ENCODE measurements at places on chromosomes 5 and 9.

DNA sequence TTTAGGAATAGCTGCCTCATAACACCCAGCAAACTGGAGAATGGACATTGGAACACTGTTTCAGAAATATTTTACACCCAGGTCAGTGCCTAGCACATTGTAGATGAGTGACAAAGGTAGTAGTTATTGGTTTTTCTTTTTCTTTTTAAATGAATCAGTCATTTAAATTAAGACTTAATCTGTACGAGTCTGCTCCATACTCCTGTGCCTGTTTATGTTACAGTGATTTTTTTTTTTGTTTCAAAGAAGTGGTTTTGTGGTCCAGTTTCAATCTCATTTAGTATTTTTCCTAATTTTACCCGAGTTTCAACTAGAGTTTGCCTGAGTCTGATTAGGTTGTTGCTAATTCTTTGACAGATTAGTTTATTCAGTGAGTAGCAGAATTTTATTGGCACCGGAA lies 16.2 kb downstream of the LMNB1 start:
- no peak for DNase-seq

DNA sequence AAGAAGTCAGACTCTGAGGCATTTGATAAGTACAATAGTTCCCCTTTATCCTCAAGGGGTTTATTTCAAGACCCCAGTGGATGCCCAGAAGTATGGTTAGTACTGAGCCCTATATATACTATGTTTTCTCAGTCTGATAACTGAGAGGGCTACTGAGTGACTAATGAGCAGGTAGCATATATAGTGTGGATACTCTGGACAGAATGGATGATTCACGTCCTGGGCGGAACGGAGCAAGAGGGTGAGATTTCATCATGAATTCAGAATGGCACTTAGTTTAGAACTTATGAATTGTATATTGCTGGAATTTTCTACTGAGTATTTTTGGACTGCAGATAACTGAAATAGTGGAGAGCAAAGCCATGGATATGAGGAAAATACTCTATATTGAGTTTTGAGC lies 457.6 kb downstream of the PLK2 start:
- no peak for DNase-seq

- no peak for DNase-seq
Observed at GRCh38 chr9:16179566-16179965, 626.7 kb downstream of the CCDC171 start.

- DNase-seq: no peak
Observed at GRCh38 chr9:101388507-101388993, 3.7 kb upstream of the BAAT start.

DNA sequence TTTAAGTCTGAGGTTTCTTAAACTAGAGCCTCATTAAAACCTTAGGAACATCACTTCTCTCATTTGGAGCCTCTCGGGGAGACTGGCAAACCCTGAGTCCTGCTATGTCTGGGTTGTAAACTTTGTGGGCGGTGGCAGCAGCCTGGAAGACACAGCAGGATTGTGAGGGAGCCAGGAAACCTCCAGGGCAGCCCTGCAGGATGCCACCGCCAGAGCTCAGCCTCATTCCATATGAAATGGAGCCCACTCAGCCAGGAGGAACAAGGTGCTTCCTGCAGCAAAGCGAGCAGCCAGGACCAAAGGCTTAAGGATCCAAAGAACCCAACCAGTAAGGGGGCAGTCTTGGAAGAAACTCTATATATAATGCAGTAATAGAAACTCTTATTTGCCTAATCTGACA lies 37.9 kb upstream of the IDNK start:
- DNase-seq: no peak

- DNase-seq: no peak
Observed at GRCh38 chr5:134523543-134524271, 1.8 kb upstream of the JADE2 start.

DNA sequence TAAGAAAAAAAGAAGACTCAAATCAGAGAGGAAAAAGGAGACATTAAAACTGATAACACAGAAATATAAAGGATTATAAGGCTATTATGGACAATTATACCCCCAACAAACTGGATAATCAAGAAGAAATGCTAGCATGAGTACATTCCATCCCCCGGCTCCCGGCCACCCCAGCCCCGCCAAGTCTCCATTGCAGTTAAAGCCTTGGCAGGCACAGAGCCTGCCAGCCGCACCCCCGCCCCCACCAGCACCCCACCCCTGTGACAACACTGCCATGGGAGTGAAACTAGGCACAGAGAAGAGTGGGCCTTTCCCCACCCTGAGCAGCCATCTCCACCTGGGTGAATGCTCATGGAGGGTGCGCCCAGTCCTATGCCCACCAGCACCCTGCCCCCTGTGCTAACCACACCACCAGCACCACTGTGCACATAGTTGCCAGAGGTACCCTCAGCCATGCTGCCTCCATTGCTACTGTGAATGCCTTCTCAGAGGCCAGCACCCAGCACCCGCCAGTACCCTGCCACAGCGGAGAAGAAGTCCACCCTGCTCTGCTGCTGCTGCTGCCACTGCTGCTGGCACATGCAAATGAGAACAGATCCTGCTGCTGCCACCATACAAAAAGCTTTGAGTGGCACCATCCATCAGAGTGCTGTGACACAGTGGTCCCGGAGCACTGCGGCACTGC lies 117.0 kb downstream of the CSNK1G3 start:
- DNase-seq: no peak

DNA sequence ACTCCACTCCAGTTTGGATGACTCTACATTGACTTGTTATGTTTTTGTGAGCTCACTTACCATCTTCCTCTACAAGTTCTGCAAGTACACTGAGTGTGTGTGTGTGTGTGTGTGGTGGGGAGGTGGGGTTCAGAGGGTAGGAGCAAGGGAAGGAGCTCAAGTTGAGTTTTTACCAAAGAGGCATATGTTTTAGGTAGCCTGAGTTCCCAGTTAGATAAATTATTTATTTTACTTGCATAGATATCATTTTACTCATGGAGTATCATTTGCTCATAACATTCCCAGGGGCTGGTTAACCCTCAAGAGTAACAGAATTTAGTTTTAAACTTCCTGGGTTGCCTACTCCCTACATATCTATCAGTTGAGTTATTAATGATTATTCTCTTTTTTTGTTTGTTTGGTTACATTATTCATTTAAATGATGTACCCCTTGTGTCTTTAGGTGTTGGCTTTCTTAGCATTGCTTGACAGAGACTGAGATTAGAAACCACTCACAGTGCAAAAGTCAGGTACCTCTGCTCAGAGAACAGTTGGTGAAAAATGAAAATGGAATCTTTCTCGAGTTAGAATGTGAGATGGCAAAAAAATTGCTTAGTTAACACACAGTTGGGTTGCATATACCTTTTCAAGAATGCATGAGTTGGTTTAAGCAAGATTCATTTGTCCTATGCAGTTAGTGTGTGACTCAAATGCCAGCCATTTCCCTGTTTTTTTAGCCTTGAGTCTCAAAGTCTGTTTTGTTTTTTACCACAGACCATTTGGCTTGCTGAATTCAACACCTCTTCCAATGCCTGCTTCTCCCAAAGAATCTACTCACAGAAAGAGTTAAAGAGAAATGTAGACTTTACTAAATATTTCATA lies 29.2 kb downstream of the TNFSF8 start:
- no peak for DNase-seq

GRCh38 chr5:36312953-36313672 lies 11.4 kb upstream of the RANBP3L start:
- DNase-seq: no peak

GRCh38 chr5:94240134-94240533 lies 378.3 kb downstream of the KIAA0825 start:
- DNase-seq: no peak

GRCh38 chr5:142540922-142541422 lies 144.9 kb downstream of the FGF1 start:
- DNase-seq: no peak

- no peak for DNase-seq
Observed at GRCh38 chr5:172361566-172362238, 78.1 kb upstream of the UBTD2 start.

- no peak for DNase-seq
Observed at GRCh38 chr5:177452688-177453638, 6.3 kb downstream of the PRR7 start.

DNA sequence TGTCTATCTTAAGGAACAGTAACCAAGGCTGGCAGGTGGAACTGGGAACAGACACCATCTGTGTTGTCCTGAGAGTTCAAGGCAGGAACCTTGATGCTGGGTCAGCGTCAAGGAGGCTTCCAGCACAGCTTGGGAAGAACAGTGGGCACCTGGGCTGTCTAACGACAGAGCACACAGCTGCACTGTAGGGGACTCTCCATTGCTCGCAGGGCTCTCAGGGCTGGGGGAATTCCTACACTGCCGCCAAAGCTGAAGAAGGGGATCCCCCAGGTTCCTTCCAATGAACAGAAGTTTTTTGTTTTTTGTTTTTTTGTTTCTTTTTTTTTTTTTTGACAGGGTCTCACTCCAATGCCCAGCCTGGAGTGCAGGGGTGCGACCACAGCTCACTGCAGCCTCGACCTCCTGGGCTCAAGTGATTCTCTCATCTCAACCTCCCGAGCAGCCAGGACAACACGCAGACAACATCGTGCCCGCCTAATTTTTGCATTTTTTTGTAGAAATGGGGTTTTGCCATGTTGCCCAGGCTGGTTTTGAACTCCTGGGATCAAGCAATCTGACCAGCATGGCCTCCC lies 81.9 kb downstream of the PTPN3 start:
- no peak for DNase-seq

DNA sequence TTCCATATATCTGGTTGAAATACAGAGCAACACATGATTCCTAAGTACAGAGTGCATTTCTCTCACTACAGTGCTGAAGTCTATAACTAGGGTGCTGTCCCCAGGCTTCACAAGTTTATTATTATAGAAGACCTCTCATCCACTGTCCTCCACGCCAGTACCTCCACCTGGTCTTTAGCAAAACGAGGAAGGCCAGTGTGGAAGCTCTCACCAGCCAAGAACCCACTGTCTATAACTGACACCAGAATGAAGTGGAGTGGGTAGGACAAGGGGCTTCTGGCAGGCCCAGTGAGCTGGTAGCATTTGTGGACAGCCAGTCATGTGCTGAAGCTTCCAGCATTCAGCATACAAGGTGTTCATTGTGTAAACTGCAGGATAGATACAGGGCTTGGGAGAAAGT lies 430.7 kb downstream of the GADD45G start:
- no peak for DNase-seq

DNA sequence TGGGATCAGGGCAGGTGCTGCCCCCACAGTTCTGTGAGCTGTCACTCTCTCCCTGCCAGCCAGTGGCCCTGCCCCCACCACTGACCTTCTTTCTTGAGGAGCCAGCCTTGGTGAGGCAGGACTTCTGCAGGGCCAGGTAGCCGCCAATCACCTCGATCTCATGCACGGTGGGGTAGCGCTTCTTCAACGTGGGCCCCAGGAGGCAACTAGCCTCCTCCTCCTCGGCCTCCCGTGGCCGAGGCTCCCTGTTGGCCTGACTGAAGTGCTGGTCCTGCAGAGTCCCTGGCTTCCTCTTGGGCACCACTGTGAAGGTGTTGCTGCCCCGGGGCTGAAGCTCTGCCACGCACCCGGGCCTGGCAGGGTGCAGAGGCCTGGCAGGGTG lies 1.6 kb downstream of the TPRN start:
- no peak for DNase-seq

DNA sequence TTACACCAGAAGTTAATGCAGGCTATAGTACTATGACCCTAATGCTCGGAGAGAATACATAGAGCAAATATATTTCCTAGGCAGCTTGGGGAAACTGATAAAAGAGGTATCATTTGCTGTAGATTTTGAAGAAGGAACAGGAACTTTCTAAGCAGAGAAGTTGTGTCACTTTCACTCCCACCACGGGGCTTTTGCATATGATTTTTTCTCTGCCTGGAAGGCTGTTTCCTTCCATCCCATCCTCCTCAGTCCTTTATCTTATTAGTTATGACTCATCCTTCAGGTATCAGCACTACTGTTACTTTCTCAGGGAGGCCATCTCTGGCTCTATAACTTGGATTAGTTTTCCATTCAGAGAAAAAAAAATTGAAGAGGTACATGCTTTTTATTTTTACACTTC lies 2006.1 kb upstream of the WWC1 start:
- DNase-seq: no peak

- DNase-seq: no peak
Observed at GRCh38 chr5:154826-155225, 36.5 kb upstream of the LRRC14B start.

DNA sequence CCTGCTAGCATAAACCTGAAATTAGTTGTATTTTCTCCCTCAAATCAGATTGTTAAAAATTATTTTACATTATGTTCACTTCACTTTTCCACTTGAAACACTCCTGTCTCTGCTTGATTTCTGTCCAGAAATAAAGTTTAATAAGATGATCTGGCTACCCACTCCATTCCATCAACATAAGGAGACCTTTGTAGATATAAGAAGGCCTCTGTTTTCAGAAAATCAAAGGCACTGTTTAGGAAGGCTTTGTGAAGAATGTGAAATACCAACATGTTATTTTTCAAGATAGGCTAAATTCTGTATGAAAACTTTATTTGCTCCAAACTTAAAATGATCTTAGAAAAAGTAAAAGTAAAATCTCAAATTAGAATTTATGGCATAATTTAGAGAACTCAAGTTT lies 15.1 kb downstream of the RHOBTB3 start:
- DNase-seq: no peak

GRCh38 chr5:164941132-164941531 lies 1435.7 kb downstream of the MAT2B start:
- no peak for DNase-seq

- DNase-seq: no peak
Observed at GRCh38 chr9:107039542-107039941, 176.6 kb downstream of the ZNF462 start.

GRCh38 chr9:94472806-94473360 lies 82.0 kb upstream of the PCAT7 start:
- DNase-seq: no peak

DNA sequence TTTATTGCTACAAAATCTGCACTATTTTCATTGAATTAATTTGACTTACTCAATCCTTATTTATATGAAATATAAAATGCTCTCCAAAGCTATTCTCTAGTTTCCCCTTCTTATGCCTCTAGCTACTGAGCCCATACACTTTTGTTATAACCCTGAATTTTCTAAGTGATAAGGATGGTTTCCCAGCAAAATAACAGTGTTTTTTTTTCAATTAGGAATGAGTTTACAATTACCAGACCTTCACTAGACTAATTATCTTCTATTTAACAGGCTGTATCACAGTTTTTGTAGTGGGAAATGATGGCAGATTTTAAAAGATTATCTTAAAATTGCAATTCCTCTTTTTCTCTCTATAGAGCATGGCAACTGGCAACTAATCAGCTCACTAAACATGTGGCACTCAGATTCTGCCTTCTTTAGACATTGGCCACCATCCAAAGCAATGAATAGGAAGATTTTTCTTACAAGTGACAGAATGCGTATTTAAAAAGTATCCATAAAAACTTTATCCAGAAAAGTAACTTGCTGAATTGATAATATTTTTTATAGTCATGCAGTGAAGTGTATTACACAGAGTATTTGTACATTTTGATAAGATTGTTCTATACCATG lies 585.7 kb upstream of the ZNF608 start:
- DNase-seq: no peak

GRCh38 chr5:127311781-127312525 lies 21.4 kb downstream of the MEGF10 start:
- DNase-seq: no peak

GRCh38 chr9:133396952-133397351 lies 20.8 kb downstream of the STKLD1 start:
- DNase-seq: no peak

- DNase-seq: no peak
Observed at GRCh38 chr9:120567874-120568273, 12.1 kb downstream of the CDK5RAP2 start.

- DNase-seq: no peak
Observed at GRCh38 chr5:125257997-125258396, 511.6 kb upstream of the ZNF608 start.
